ENCODE measurements at places on chromosomes 4 and X.
A peak's percentile ranks its signal among the peaks of the same experiment; 100 is the strongest.

DNA sequence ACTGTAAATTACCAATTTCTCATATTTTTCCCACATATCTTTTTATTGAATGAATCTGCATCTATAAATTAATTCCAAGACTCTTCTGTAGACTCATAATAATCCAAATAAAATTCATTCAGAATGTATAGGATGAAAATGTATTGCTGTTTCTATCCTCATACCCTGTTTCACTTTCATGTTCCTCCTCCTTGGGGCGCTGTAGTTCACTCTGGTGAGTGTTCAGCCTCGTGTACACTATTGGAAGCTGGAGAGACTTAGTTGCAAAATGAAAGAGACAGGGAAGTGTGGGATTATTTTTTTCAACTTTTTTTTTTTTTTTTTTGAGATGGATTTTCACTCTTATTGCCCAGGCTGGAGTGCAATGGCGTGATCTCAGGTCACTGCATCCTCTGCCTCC, 296.1 kb downstream of the TLL1 start:
- no peak for DNase-seq

GRCh38 chr4:69776696-69777095, 16.3 kb upstream of the SULT1B1 start:
- no peak for DNase-seq

DNA sequence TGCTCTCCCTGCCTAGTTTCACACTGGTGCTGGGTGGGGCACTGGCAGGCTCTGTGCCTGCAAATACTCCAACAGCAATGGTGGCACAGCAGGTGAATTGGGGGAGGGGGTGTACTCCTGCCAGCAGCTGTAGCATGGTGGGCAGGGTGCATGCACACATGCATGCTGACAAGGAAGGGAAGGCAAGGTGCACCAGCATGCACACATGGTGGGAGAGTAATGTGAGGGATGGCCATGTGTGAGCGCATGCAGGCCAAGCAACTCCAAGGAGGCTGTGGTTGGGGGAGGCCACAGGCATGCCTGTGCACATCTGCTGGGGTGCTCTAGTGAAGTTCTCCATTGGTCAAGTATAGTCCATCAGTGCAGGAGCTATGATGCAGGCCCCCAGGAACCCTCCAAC, 54.5 kb upstream of the INPP4B start:
- DNase-seq = no peak

DNA sequence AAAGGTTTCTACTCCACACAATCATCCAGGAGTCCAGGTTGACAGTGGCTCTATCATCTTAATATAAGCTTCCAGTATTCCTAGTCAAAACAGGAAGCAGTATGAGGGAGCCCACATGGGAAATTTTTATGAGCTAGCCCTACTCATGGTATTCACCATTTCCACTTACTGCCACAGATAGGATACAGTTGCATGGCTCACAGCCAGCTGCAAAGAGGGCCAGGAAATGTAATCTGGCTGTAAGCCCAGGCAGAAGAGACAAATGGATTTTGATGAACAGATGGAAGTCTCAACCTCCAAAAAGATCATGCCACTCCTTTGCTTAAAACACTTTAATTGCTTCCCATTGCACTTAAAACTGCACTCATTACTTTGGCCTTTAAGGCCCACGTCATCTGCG, 150.6 kb downstream of the ADAMTS3 start:
- peak; percentile 16 for DNase-seq

DNA sequence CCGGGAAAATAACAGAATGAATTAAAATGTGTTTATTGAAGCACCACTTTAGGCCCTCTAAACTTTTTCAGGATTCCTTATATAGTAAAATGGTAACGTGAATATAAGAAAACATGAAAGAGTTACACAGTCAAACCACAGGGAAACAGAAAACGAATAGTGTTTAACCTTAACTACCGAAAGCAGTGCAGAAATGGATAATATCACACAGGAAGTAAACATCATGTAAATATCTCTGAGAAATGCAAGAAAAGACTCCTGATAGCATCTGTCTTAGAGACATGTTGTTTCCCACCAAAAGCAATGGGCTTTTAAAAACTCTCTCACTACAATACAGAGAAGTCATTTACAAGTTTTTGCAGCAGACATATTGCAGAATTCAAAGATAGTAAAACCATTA, 323.9 kb upstream of the CXXC4 start:
- no peak for DNase-seq

GRCh38 chrX:123330229-123330942, 146.3 kb downstream of the GRIA3 start:
- DNase-seq = no peak

- no peak for DNase-seq
Measured at GRCh38 chr4:8515316-8516060, 64.7 kb upstream of the GPR78 start.

DNA sequence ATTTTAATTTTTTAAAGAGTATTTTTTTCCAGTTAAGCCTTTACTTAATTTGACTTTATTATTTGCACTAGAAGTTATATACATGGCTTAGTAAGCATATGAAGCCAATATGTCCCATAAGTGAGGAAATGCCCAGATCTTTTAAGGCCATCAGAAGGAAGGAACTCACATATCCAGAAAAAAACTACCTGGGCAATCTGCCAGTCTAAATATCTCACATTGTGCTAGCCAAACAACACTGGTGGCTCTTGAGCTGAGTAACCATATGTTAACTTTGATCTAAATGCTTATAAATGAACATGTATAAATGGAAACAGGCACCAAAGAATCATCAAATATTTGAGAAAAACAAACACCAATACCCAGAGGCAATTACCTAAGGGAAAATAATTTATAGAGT, 138.6 kb upstream of the APOOL start:
- DNase-seq = no peak

DNA sequence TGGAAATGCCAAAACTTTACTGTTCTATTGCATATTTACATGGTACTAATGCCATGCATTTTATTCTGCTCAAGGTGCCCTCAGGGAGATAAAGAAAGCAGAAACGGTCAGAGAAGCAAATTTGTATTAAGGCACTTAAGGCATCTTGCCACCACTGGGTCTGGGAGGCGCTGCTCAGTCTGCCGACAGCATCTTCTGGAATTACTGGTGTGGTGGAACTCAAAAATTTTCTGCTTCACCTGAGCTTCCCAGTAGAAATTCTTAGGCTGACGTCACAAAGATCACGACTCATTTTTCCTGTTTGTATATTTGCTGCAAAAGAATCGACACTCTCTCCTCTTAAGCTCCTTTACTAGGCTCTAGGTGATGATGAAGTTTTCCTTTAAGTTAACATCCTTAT, 3.0 kb downstream of the RASSF6 start:
- DNase-seq = no peak

GRCh38 chrX:633985-634958, 3.7 kb downstream of the SHOX start:
- DNase-seq = no peak

DNA sequence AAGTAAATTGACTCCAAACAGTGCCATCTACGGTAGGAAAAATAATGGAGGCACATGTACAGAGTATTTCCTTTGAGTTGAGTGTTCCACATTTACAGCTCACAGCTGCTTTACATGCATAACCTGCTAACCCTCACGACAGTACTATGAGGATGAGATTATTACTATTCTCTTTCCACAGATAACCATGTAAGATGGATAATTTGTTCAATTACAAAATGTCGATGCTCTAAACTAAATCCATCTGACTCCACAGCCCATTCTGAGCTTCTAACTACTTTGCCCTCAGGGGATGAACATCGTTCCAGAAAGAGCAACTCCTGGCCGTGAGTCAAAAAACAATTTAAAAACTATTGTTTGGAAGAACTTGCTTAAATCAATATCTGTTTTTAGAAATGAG, 330.4 kb upstream of the NWD2 start:
- no peak for DNase-seq

DNA sequence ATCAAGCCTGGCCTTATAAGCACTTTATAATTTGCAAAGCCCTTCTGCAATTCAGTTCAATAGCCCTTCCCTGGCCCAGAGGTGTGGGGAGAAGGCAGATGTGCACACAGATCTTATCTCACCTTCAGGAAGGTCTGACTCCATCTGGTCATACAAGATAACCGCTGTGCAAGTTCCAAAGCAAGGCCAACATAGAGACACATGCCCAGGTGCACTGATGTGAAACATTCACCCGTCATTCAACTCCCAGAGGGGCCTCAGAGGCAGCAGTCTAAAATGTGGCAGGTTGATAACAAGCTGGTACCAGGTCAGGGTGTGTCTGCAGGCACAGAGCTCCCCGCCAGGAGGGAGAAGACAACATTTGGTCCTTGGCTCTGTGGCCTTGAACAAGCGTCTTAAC, 10.9 kb upstream of the WFS1 start:
- DNase-seq = no peak

GRCh38 chrX:24282381-24283126, 31.3 kb downstream of the SUPT20HL2 start:
- no peak for DNase-seq

DNA sequence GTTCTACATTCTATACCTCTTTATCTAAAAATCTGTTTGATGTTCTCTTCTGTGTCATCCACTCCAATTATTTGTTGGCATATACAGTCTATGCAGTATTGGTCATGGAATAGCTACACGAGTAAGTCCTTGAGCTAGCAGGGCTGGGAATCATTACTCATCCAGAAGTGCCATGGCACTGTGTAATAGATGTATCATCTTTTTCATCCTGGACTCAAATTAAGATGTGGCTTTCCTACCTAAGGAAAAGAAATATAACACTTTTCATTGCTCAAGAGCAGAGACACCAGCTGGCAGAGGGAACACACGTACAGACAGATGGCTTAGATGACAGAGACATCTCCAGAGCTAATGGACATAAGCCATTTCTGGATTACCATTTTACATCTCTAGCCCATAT, 159.8 kb downstream of the FAM13A start:
- DNase-seq = no peak

DNA sequence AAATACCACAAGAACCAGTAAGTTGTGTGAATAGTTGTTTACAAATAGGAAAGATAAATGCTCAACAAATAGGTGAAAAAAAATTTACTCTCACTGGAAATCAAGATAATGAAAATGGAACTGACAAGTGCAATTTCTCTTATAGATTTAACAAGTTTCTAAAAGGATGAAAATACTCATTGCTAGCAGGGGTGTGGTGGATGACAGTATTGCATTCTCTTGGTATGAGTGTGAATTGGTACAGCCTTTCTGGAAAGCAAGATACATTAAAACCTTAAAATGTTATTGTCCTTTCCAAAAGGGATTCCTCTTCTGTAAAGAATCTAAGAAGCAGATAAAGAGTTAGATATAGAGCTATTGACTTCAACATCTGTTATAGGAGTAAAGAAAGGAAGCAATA, 240.0 kb upstream of the RPS6KA3 start:
- DNase-seq = no peak

- DNase-seq = no peak
Measured at GRCh38 chrX:152884171-152884570, 13.7 kb upstream of the ZNF185 start.

All from NCI-H187 (cell line).